Right atrium auricular region (tissue), 2 donors: ENCODE measurements at places on chromosomes 12 and 14.

GRCh38 chr12:3004655-3005565, 45.7 kb downstream of the TEAD4 start:
- no peak for DNase-seq

- DNase-seq: no peak
Measured at GRCh38 chr12:8894378-8894777, 19.9 kb upstream of the PHC1 start.

GRCh38 chr14:66359500-66359899, 126.7 kb upstream of the CCDC196 start:
- no peak for DNase-seq

DNA sequence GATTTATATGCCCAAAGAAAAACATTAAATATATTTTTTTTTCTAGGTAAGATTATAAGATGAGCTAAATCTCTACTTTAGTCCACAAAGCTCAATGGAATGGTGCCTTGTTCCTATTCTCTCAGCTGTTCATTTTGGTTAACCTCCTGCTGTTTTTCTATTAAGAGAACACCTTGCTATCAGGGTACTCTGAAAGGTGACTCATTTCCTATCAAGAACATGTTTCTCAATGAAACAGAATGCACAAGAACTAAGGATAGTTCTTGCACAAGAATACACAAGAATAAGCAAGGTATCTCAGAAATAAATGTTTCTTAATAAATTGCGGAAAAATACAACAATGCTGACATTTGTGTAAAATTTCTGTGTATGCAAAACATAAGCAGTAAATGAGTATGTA, 14.1 kb downstream of the ABCD2 start:
- no peak for DNase-seq

DNA sequence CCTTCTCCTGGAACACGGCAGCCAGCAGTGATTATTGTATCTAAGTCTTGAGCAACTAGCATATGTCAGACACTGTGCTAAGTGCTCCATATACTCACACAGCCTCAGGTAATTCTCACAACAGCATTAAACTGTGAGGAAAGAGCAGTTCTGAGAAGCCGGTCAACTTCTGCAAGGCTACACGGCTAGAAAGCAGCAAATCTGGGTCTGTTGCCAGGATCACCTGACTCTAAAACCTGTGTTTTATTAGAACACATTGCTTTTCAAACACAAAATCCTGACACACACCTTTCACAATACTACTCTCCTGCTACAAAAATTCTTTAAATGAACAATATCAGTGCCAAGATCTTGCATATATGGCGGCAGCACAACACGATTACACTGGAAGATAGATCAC, 49.8 kb upstream of the CRACR2A start:
- no peak for DNase-seq

GRCh38 chr12:95718006-95718431, 72.5 kb downstream of the NTN4 start:
- no peak for DNase-seq

DNA sequence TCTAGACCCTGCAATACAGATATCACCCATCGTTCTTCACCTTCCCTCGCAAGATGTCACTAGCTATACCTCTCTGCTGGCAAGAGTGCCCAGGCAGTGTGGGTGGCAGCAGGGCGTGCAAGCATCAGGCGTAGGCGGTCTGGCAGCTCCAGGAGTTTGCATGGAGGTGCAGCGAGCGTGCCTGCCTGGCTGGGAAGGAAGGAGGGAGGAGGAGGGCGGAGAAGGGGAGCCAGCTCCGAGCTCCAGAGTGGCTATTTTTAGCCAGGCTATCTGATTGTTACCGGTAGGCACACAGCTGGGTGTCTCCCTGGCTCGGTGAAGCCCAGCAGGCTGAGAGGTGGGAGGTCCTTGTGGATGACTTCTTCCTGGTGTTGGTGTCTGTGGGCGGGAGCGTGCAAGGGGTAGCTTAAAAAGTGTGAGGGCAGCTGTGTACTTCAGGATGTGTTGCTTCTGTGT, 6.2 kb downstream of the FOXJ2 start:
- no peak for DNase-seq

DNA sequence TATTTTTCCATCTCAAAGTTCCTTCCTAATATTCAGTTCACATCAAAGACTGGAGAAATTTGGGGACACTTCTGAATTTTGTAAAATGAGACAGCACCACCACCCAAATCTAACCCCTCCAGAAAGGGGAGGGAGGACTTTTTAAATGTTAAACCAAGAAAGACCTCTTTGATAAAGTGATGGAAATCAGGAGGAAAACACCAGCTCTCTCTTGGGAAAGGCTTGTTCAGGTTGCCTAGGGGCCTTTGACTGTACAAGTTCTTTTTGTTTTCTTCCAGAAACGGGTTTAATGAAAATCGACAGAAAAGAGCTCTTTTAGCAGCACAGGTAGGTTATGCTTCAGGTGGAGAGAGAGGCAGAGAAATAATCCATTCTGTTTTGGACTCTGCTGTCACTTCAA, 112.3 kb downstream of the OTOGL start:
- no peak for DNase-seq

- DNase-seq: no peak
Measured at GRCh38 chr12:74449872-74450271, 87.8 kb upstream of the ATXN7L3B start.

DNA sequence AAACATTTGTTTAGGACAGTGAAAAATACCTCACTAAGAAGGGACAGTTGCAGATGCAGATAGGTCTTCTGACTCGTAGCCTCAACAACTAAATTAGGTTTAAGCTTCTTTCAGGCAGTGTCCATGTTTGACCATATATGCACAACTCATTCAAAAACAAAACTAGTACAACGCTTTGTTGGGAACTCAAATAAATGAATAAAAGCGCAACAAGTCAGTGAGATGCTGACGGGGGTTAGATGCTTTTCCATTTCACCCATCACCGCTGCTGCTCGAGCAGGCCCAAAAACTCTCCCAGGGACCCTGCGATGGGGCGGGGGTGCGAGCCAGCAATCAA, 633 bp downstream of the RPAP3 start:
- DNase-seq: no peak
